ENCODE measurements at places on chromosomes 3 and 15. TPM values are rescaled to one million over a fixed set of nuclear protein-coding genes. Genes with fewer than 3 reads are reported as not detected.

The MKRN3 gene
- 0.32 TPM for total RNA-seq

The EXD1 gene
- total RNA-seq = not detected

The CADPS gene
- total RNA-seq = 19.2 TPM

The GRK7 gene
- total RNA-seq = not detected

The ANKDD1A gene
- total RNA-seq = 14.8 TPM

The SPSB4 gene
- not detected for total RNA-seq

The MELTF gene
- total RNA-seq = 7.7 TPM

The GOLGA8J gene
- 0.09 TPM for total RNA-seq

The FETUB gene
- total RNA-seq = not detected

The MESP2 gene
- total RNA-seq = 1.9 TPM

The TMED3 gene
- 126 TPM for total RNA-seq

The GPR176 gene
- total RNA-seq = 58.8 TPM

The RASGRP1 gene
- not detected for total RNA-seq

The LRRC49 gene
- total RNA-seq = 23.6 TPM

The ARNT2 gene
- 1.3 TPM for total RNA-seq

The SLC51B gene
- 1.0 TPM for total RNA-seq

The TJP1 gene
- total RNA-seq = 37.8 TPM

The NR1I2 gene
- total RNA-seq = under 0.01 TPM

The ZCWPW2 gene
- total RNA-seq = 1.1 TPM

The SLC6A1 gene
- total RNA-seq = not detected

The DLL4 gene
- 0.16 TPM for total RNA-seq

All from bronchial smooth muscle cell (primary cell).